ENCODE measurements at places on chromosomes 2 and 18.

GRCh38 chr2:100222844-100223243, 80.5 kb upstream of the AFF3 start:
- DNase-seq = no peak

DNA sequence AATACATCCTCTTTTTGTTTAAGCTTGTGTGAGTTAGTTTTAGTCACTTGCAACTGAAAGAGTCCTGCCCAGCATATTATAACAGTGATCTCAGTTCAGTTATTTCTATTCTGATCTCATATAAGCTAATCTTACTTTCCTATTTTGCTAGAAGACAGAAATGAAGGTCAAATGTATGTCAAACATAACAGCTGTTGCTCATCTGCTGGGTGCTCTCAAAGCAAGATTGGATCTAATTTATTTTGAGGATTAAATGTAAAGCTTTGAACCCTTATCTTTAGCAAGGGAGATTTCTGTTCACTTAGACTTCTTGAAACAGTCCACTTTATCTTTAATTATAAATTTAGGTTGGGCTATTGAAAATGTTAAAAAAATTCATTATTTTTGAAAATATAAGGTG, 31.2 kb downstream of the CRYGD start:
- no peak for DNase-seq

DNA sequence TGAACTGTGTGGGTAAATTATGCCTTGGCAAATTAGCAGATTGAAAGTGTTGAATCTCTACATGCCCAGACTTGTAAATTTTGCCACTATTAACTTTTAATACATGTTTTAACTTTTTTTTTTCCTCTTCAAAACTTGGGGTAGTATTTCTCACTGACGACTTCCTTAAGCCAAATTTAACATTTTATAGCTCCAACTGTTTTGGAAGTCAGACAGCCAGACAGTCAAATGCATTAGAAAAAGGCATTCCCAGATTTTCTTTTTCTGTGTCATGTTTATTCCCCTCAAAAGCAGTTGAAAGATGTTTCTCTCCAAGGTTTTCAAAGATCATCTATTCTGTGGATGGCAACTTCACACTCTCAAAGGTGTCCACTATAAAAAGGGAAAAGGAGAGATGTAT, 226.8 kb upstream of the FN1 start:
- DNase-seq = no peak

DNA sequence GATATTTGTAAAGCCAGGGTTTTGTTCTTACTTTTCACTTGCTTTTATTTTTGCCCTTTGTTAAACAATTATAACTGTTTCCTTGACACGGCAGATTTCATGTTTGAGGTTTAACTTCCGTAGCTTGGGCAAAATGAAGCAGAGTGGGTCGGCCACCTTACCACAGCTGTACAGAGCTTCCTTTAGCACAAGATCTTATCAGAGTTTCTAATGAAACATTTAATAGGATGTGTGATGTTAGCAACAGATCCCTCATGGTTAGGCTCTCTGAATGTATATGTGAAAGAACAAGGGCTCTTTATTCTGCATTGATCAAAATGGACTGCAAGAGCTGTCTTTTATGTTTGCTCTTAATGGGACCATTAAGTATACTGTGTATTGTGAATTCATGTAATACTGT, 22.3 kb downstream of the RNF125 start:
- DNase-seq = peak; percentile 65

GRCh38 chr2:142603759-142604158, 273.7 kb upstream of the KYNU start:
- DNase-seq = no peak

DNA sequence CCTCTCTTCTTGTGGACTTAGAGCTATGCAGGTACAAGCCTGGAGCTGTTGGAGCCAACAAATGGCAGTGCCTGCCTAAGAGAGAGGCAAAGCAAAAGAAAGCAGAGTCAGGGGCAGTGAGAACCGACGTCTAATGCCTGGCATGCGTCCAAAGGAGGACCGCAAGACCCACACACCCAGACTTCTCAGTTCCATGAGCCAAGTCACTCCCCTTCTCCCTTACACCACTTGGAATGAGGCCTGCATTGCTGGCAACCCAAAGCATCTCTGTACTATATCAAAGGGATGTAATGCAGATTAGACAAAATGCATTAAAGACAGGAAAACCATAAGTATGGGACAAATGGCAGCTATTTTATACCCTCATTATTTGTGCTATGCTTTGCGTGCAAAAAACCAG, 49.9 kb upstream of the RNU4ATAC start:
- no peak for DNase-seq

GRCh38 chr18:68916734-68917133, 118.9 kb downstream of the CCDC102B start:
- peak; percentile 5 for DNase-seq

DNA sequence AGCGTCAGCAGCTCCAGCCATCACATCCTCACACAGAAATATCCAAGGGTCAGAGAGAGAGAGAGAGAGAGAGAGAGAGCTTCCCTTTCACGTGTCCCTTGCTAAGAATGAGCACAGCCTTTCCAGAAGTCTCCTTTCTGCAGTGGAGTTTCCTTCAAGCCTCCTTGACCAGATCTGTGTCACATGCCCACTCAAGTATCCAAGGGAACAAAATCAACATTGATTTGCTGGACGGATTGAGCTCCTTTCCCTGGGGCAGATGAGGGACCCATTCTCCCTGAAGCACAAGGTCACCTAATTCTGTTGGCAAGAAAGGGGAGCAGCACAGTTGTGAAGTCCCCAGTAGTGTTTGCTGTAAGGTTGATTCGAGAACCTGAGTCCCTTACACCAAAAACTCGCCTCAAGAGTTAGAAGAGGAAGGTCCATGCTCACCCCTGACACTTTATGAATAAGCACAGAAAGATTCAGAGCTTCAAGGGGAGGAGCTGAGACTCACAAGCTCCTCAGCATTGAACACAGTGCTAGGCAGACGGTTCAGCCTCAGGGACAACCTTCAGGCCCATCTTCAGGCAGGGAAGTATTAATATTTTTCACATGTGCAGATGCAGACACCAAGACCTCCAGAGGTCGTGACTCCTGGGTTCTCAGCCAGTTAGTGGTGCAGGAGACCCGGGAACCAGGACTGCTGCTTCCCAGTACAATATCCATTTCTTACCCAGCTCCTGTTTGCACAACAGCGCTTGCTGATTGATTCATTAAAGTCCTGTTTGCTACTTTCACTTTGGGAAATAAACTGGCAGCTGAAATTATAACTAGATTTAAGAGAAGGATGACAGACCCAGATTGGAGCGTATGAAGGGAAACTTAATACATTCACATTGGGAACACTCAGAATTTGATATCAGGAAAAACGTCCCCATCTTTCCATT, 38.2 kb upstream of the MARCO start:
- no peak for DNase-seq

DNA sequence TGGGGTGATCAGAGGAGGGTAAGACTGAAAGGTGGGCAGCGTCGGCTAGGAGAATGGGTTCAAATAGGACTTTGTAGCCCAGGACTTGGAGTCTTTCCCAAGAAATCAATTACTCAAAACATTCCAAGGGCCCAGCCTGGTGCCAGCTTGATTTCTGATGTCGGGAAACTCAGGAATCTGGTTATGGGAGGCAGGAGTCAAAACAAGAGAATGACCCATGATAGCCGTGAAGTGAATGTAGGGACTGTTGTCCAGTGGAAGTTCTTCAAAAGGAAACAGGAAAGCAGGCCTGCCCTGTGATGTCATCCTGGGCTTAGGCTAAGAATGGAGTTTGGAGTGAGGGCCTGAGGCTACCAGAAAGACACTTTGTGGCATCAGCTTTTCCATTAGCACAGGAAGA, 67.4 kb upstream of the SLC14A2 start:
- DNase-seq = no peak

GRCh38 chr2:48113767-48114166, 207.5 kb upstream of the FBXO11 start:
- DNase-seq = no peak

- DNase-seq = no peak
Observed at GRCh38 chr18:28961669-28962228, 784.8 kb upstream of the CDH2 start.

DNA sequence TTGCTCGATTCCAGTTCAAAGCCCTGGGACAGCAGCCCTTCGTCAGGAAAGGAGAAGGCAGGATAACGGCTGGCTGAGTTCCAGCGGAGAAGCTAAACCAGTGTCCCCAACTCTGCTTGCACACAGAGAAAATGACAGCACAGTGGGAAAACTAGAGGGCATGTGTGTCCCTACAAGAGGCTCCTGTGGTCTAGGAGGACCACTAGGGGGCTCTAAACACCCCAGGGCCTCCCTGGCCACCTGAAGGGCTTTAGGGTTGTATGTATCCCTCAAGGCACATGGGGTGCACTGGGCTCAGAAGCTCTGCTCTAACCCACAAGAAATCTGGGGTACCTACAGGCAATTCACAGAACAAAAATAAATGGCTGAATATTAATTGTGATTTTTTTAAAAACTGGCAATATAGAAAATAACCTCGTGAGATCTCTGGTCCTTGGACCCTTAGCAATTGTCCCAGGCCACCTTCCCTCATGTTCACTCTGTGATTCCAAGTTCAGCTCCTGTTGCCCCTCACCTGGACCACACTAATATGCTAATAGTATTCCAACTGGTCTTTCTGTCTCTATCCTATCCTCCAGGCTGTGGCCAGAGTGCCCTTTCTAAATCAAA, 17.5 kb downstream of the STAT1 start:
- DNase-seq = no peak

DNA sequence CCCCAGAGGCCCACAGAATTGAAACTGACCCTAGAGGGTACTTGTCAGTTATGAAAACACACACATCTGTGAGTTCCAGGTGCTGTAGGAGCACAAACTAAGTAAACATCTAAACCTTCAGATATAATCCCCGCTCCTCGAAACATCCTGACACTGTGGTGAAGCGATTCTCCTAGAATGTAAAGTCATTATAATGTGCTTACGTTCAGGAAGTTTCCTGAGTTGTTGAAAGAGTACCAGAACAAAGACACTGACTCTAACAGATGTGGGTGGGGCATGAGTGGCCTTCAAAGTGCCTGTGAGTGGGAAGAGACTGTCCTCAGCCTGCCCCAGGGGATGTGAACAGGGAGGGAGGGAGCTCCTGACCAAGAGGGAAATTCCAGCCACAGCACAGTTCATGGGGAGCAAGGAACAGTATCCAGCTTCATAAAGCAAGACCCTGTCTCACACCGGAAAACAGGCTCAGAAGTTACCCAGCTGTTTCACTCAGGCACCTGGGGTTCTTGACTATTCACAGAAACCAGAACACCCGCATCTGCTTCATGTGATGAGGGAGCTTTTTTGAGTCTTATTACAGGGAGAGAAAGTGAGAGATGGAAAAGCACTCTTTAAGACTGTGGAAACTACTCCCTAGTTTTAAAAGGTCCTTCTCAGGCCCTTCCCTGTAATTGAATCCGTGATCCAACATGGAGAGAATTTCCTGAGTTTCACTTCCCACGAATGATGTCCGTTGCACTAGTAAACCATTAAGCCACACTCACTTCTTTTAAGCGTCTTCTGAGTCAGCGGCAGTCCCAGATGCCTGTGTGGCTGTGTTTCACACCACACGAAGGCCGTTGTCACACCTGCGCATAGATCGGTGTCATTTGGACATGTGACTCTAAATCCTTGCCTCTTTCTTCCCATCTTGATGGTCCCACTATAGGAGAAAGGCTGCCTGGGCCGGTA, 88.6 kb upstream of the EML6 start:
- DNase-seq = no peak

- no peak for DNase-seq
Observed at GRCh38 chr2:141513853-141514252, 617.0 kb downstream of the LRP1B start.

DNA sequence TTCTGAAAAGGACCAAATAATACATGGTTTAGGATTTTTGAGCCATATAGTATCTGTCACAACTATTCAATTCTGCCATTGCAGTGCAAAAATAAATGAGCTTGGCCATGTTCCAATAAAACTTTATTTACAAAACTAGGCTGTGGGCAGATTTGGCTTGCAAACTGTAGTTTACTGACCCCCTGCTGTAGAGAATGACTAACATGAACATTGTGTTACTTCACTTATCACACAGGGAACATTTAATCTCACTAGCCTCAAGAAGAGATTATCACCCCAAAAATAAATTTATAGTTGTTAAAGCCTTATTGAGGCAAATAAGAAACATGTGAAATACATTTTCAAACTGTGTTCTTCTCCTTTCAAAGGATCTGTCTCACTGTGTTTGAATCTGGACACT, 766.2 kb downstream of the MBD2 start:
- DNase-seq = no peak

DNA sequence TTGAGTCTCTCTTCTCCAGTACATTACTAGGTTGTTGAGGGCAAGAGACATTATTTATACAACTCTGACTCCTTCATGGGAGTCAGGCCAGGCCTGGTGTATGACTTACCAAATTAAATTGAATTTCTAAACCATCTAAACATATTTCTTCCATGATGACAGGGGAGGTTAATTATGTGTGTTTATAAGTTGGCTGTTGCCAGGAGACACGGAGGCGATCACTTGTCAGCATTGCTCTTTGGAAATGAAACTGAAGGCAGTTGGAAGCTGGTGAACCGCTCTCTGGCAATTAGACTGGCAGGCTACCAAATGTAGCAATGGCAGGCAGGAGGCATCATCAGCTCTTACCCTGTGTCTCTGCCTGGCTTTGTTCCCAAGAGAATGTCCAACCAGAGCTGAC, 241.4 kb downstream of the KCNS3 start:
- DNase-seq = no peak

GRCh38 chr2:54750040-54750439, 26.6 kb downstream of the EML6 start:
- no peak for DNase-seq

All from stimulated activated CD4-positive, alpha-beta T cell treated with anti-CD3 and anti-CD28 coated beads, Interleukin-15, amount 100 ng/mL, for 24 hours (primary cell).